ENCODE measurements at places on chromosomes 11 and 22.

DNA sequence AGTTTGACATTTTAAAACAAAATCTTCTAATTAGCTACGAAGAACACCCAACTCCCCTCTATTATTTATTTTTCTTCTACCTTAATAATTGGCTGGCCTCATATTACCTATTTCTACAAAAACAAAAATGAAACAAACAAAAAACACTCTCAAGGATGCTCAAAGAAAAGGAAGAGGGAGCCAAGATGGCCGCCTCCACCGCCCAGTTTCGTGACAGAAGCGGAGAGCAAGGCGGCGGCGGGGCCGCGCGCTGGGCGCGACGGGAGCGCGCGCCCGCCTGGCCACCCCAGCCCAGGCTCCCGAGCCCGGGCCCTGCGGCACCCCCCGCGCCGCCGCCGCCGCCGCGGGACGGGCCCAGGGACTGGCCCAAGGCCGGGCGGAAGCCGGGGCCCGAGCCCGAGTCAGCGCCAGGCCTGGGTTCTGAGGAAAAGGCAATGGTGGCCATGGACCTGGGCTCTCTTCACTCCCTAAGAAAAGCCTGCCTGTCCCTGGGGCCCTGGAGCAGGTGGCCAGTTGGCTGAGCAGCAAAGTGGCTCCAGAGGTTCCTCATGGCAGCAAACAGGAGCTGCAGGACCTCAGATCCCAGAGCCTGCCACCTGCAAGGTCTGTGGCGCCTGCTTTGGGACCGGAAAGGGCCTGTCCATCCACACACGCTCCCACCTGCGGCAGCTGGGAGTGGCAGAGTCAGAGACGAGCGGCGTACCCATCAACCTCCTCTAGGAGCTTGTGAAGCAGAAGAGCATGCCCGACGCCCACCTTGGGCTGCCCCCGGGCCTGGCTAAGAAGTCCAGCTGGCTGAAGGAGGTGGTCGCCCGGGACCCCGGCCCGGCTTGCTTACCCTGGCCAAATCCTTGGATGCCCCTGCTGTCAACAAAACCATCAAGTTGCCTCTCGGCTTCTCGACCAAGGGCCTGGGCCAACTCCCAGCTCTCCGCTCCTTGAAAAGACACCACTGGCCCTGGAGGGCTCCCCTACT is 543.2 kb upstream of the CCDC179 start:
- DNase-seq = no peak

DNA sequence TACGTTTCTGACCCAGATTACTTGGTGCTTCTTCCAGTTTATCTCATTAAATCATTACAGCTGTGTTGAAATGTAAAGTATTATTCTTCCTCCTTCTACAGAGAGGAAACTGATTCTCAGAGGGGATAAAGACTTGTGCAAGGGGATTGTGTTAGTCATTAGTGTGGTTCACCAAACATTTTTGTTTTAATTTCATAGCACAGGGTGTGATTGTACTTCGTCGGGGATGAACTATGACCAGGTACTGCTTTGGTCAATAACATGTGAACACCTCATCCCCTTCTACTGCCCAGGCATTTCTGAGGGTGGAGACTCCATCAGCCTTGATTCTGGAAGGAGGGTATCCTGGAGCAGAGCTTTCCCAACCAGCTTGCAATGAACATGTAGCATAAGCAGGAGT is 120.2 kb upstream of the ALX4 start:
- no peak for DNase-seq

GRCh38 chr11:2701230-2701629 is 1.4 kb upstream of the KCNQ1OT1 start:
- no peak for DNase-seq

DNA sequence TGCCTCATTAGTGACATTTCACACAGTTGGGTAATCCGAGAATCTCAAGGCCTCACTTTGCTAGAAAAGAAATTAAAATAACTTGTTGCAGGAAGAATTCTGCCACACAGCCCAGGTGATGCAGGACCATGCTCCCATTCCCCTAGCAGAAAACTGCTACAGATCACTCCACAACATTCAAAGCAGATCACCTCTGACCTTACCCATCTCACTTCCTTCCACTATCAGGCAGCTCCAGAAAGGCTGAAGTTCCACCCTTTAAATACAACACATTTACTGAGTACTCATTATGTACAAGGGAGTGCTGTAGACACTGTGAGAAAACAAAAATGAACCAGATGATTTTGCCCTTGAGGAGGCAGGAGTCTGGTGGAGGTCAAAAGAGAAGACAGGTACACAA is 231.0 kb downstream of the TTC28 start:
- no peak for DNase-seq

GRCh38 chr11:20790622-20791021 is 121.2 kb downstream of the NELL1 start:
- DNase-seq = no peak

DNA sequence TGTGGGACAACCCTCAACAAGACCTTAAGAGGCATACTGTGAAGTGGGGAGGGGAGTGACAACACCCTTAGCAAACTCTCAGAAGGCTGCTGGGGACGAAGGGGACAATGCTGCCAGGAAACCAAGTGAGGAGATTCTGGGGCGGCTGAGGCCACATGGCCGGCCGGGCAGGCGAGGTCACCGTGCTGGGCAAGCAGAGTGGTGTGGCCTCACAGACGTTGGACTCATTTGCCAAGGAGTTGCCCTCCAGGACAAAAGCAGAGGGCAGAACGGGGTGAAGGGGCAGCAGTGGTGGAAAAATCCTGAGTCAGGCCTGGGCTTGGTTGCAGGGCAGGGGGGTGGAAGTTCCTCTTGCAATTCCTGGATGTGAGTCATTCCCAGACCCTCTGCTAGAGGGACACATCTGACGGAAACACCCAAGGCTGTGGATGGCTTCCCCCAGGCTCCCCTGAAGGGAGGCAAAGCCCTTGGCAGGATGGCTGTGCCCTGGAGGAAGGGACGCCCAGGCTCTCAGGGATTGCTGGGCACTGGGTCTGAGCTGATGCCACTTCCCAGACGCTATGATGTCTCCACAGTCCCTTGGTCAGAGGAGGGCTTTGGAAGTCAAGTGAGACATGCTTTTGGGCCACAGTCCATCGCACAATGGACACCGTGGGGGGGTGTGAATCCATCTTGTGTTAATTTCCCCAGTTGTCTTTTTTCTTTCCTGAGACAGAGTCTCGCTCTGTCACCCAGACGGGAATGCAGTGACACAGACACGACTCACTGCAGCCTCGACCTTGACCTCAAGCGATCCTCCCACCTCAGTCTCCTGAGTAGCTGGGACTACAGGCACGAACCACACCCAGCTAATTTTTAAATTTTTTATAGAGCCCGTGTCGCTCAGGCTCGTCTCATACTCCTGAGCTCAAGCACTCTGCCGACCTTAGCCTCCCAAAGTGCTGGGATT is 16.2 kb upstream of the SHANK3 start:
- no peak for DNase-seq

DNA sequence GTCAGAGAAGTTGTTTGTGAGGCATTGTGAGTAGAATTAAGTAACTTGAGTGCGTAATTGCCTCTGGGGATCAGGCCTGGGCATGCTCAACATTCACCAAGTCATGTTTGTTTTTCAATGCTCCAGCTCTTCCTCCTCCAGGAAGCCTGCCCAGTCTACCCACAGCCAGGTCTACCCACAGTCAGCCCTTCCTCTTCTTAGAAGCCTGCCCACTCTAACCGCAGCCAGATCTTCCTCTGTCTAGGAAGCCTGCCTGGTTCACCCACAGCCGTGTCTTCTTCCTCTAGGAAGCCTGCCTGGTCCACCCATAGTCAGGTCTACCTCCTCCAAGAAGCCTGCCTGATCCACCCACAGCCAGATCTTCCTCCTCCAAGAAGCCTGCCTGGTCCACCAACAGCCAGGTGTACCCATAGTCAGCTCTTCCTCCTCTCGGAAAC is 25.0 kb downstream of the LRP5 start:
- DNase-seq = no peak

Measured in effector memory CD8-positive, alpha-beta T cell (primary cell).